Activated CD4-positive, alpha-beta T cell treated with anti-CD3 and anti-CD28 coated beads for 4 hours (primary cell): ENCODE measurements at places on chromosomes 2 and 18.

DNA sequence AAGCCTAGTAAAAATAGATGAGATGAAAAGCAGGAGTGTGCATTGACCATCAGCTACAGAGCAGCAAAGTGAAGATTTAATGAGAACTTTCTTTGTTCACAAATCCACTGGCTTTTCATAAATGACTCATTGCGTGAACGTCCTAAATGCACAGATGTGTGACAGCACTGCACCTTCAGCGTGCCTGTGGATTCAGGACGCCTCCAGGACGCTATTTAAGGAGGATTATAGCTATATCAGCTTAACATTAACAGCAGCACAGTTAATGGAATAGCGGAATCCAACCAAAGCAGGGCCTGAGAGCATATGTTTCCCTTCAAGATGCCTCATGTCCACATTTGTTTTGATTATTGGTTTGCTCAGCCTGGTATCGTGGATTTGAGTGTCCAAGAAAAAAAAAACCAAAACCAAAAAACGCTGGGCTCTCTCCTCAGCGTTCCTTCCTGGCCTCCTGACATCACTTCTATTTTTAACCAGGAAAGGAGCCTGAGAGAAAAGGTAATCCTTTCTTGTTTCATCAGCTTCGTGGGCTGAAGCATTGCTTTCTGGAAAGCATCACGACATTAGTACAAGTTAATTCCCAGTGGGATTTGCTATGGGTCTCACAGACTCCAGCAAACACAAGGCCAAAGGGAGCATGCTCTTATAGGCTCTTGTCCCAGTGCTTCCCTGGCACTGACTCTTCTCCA, 447.0 kb upstream of the SMIM21 start:
- no peak for DNase-seq

DNA sequence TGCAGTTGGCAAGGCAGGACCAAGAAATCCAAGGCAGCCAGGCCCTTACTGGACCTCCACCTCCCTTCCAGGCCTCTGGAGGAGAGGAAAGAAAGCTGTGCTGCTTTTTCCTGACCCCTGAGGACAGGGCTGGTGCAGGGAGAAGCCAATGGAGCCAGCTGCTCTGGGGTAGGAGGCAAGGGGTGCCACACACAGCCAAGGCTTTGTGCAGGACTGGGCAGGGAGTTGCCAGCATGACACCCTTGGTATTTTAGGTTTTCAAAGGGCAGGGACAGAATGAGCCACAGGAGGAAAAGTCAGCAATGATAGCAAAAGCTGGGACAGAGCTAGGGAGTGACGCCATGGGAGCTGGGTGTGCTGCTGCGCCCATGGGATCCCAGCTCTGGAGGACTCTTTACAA, 22.9 kb downstream of the CCT7 start:
- no peak for DNase-seq

DNA sequence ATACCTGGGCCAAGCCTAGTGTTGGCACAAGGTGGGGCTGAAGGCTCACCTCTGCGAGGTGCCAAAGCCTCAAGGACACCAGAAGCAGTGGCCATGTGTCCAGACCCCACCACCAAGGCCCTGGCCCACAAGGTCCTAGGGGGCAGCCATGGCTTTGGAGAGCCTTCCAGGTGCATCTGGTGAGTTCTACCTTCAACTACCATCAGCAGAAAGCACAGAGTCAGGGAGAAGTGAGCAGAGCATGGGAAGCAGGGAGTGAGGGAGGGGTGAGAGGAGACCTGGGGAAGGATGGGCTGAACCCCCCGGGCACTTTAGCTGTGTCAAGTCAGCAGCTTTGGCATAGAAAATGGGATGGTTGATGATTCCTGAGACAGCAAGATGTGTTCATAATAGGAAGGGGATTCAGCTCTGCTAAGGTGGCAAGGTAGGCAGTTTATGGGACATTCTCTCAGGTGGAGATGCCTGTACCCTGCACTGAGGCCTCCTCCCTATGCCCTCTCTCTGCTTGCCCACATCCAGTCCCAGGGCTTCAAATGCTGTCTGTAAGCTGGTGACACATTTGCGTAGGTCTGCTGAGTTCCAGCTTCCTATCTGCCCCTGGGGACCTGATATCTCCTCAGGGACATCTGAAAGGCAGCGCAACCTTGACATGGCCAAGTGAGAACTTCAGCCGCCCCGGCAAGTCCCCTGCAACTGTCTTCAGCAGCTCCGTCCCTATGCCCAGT, 83.4 kb upstream of the RGPD5 start:
- no peak for DNase-seq

DNA sequence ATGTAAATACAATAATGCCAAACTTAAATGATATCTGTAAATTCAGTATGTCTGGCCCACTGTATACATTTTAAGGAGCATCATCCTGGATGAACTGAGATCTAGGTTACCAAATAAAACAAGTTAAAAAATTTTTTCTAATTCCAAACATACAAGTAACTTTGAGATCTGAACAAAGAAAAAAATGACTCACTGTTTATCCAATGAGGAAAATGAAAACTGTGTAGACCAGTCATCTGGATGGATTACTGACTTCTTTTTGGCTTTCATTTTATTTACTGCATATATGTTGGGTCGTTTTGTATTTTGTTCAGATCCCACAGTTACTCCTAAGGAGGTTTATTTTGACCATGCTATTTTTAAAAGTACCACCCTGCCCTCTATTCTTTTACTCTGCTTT, 189.8 kb downstream of the RBM43 start:
- DNase-seq: no peak

DNA sequence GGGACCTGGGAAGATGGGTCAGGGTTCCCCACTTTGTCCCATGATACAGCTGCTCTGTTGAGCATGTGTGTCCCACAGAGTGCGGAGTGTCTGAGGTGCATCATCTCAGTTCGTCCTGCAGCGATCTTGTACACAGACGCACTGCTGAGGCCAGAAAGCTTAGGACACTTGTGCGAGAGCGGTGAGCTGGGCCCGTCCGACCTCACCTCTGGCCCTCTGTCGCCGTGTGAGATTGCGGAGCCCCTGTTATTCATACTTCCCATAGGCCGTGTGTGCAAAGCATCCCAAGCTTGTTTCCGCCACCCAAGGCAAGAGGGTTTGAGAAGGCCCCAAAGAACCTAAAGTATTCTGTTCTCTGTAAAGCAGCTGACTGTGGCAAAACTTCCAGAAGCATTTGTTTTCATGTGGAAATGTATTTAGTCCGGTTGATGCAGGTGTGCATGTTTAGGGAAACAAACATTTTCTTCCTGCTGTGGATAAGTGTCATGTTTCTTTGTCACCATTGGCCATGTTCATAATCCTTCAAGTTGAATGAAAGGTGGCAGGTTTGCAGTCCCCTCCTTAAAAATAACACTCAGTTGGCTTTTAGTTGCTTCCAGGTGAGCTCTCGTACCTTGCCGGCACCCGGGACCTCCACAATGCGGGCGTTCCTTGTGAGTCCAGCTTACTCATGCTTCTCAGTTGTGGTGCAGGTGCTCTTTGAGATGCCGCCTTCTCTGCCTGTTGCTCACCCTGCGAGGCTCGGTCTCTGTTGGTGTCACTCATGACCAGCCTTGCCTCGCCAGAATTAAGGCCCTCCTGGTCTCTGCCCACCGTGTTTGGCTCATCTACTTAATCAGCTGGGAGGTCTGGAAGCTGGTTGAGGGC, 5.3 kb downstream of the AGAP1 start:
- no peak for DNase-seq

DNA sequence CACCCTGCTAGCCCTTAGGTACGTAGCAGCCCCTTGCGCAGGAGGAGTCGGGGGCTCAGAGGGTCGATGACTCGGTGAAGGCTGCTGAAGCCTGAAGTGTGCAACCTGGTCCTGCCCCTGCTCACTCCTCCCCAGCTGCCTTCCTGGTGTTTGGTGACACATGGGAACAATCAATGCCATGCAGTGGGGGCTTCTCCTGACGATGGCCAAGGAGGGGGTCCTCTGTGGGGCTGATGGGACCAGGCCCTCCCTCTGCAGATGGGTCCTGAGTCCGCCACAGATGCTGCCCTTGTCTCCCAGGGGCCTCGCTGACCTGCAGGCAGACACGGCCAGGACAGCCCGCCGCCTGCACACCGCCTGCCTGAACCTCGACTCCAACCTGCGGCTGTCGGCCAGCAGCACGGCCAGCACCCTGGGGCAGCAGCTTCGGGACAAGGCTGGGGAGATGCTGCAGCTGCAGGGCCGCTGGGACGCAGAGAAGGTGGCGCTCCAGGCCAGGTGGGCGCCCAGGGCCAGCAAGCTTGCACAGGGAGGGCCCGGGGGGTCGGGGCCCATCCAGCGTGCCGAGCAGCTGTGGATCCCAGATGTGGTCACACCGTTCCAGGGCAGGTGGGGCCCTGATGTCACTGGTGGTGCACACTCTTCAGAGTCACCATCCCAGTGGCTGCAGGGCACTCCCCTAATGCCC, 24.6 kb downstream of the CROCC2 start:
- no peak for DNase-seq

- no peak for DNase-seq
Observed at GRCh38 chr18:79905389-79905911, 46.0 kb downstream of the SLC66A2 start.

GRCh38 chr2:218161644-218162043, 5.1 kb downstream of the CXCR1 start:
- no peak for DNase-seq

- DNase-seq: no peak
Observed at GRCh38 chr2:16140771-16141640, 200.7 kb downstream of the MYCN start.

DNA sequence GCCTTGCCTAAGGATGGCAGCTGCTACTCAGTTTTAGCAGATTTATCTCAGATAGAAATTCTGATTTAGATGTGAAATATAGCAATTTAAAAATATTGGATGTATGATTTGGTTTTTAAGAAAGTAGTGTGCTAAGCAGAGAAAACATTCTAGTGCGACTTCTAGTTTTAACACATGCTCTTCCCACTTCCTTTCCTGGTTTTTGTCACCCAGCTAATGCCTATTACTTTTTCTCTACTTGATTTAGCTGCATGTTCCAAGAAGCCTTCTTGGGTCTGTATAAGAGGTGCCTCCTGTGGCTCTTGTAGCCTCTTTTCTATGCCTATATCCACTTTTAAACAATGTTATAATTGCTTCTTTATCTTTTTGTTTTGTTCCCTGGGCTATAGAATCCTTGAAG, 53.0 kb downstream of the GPD2 start:
- no peak for DNase-seq

DNA sequence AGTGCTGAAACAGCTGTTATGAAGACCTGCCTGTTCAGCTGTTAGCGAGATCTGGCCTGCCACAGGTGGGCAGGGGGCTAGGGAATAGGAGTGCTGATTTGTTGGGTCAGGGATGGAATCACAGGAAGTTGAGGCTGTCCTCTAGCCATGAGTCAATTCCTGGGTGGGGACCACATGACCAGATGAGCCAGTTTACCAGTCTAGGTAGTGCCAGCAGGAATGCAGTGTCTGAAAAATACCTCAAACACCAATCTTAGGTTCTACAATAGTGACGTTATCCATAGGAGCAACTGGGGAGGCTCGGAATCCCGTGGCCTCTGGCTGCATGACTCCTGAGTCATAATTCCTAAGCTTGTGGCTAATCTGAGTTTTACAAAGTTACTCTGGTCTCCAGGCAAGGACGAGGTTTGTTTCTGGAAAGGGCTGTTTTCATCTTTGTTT, 44.9 kb downstream of the DYSF start:
- no peak for DNase-seq

DNA sequence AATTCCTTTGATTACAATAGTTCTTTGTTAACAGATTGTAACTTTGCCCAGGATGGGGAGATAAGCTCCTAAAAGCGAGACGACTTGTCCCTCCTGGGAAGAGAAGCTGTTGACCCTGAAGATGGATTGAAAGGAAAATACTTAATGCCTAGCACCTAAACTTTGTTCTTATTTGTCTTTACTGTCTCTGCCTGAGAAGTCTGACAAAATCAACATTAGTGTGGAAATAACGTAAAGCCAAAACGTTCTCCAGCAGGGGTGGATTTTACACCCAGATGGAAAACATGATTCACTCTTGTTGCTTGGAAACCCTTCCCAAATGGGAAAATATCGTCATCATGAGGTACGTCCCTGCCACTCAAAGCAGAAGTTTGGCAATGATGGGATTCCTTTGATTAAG, 450.1 kb downstream of the SLC4A3 start:
- DNase-seq: no peak

DNA sequence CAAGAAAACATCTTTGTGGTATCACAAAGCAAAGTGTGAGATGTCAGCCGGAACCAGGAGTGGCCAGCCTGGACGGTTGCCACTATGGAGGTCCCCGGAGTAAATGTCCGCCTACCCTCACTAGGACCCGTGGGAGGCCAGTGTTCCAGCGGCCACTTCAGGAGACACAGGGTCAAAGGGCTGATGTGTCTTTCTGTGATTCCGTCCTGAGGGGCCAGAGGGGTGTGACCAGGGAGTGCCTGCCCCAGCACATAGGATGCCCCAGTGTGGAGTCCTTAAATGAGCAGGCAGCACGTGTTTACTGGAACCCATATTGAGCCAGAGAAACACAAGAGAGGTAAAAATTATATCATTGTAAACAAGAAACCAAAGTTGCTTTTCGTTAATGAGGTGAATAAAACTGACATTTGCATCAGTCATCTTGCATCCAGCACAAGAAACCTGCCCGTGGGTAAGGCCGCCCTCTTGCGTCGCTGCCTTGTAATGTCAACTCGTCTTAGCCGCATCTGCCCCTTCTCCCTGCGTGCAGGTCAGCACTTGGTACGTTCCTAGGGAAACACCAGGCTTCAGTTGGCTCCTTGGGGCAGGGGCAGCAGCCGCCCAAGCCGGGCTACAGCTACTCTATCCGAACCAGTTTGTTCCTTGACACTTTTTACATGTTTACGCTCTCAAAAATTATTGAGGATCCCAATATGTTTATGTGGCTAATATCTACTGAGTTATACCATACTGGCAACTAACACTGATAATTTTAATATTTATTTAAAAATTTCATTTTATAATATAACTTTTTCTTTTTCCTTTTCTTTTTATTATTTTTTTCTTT, 46.7 kb upstream of the LAPTM4A start:
- DNase-seq: peak; percentile 67

DNA sequence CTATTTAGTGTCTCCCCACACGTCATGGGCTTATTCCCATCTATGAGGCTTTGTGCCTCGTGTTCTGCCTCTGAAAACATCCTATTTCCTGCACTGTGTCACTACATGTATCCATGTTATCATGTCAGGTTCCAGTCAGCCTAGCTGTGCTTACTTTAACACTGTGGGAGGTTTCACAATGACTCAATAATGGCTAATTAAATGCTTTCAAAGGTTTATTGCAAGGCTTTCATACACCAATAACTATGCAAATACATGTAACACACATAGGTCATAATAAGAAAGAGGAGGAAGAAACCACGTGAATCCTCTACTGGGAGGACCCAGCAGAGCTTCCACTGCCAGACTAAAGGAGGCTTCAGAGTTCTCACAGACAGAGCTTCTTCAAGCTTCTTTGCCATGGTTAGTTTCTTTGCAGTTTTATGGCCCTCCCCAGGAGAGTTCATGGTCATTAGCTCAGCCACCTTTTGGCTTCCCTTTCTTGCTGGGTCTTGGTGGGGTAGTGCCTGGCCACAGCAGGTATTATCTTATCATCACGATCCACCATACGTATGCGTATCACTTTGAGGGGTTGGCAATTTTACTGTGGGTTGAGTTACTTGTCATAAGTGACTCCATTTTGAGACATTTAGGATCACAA, 5.1 kb upstream of the COLEC12 start:
- no peak for DNase-seq
